ENCODE measurements at places on chromosomes 1 and 21. TPM values are rescaled to one million over a fixed set of nuclear protein-coding genes. Genes with fewer than 3 reads are reported as not detected.

MFAP2 gene
- not detected for total RNA-seq

OLFML3 gene
- 0.45 TPM for total RNA-seq

DNA sequence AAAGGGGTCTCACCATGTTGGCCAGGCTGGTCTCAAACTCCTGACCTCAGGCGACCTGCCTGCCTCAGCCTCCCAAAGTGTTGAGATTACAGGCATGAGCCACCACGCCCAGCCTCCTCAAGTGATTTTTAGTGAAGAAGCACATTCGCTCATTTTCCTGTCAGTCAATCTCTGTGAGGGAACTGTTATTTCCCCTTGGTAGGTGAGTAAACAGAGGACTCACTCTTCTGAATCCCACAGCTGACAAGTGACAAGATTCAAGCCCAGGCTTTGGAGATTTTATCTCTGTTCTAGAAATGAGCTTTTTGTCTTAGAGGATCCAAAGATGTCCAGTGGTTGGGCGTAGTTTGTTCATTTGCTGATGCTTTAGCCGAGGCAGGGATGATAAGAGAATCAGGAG, 43.9 kb upstream of the TACSTD2 start:
- DNase-seq = no peak

DNA sequence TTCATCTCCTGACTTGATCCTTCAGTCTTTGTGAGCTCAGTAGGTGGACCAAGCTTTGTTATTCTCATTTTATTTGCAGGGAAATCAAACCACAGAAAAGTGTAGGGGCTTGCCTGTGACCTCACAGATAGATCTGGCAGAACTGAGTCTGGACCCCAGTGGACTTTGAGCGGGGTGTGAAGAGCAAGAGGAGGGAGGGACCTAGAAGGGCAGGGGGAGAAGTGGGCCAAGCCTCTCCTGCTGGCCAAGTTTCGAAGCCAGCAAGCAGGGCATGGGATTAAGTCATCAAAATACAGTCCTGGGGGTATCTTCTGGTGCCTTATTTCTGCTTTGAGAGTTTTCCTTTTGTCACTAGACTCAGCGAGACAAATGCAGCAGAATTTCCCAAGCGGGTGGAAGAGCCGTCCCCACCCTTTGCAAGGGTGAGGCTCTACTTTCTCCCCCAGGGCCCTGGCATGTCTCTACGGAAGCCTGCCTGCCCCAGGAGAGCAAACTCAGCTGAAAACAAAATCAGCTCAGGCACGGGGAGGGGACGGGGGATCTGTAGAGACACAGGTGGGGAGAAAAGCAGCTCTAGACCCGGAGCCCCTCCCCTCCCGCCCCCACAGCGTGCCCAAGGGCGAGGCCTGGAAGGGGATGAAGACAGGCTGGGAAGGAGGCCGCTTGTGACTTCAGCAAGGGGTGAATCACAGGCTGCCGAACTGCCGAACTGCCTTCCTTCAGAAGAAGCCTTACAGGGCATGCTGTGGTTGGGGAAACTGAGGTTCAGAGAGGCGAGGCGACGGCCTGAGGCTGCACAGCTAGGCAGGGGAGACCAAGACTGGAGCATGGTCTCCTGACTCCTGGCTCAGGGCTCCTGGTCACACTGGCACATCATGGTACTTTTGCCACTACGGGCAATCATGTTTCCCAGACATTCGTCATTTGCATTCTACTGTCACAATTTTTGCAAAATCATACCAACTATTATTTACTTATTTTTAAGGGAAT, 19.2 kb downstream of the PKP1 start:
- no peak for DNase-seq

Data from activated naive CD8-positive, alpha-beta T cell treated with anti-CD3 and anti-CD28 coated beads, Interleukin-2, amount 10 ng/mL, durations not matched to agents 7 days and 5 days (primary cell).